ENCODE measurements at places on chromosomes 4 and X.

GRCh38 chr4:104248726-104249125 lies 246.0 kb downstream of the CXXC4 start:
- no peak for DNase-seq

DNA sequence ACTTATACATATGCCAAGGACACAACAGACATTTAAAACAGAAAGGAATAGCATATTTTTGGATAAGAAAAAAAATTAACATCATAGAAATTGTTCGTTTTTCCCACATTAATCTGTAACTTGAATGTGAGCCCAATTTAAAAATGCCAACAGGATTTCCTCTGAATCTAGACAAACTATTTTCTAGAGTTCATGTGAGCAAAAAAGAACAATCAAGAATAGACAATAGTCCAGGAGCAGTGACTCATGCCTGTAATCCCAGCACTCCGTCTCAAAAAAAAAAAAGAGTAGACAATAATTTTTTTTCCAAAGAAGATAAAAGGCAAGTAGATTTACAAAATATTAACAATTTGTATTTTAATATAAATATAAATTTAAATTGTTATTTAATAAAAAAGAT lies 73.7 kb upstream of the DUSP21 start:
- no peak for DNase-seq

DNA sequence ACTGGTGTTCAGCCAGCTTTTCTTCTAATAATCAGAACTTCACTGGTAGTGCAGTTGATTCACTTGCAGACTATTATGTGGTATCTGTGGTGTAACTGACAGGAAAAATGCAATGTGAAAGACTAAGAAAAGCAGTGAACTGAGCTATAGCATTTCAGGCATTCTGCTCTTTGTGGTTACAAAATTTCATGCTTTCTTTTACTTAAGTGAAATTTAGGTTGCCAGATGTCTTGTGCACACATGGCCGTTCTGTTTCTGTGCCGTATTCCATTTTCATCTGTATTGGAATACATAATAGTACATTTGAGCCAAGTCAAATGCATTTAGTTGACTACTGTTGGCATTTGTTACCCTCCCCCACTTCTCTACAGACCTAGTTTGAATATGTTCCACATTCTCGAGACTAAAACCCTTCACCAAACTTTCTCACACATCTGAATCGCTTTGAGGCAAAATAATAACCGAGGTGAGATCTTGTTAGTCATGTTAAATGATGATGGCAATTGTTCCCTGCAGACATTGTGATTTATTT lies 8.2 kb downstream of the RTL3 start:
- DNase-seq: no peak

DNA sequence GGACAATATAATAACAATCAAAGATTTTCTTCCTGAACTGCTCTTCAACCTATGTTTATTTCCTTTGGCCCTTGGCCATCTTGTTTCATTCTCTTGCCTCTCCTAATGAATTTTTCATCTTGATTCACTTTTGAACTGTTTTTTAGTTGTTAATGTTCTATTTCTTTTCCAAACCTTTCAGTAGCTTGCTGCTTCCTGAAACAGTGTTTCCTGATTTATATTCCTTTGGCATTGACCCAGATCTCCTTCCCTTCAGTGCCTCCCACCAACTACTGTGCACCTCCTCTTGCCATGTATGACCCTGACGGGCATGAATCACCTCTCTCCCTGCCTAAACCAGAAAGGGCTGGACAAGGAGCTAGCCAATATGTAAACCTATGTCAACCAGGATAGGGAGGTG lies 25.6 kb upstream of the SPP1 start:
- no peak for DNase-seq

DNA sequence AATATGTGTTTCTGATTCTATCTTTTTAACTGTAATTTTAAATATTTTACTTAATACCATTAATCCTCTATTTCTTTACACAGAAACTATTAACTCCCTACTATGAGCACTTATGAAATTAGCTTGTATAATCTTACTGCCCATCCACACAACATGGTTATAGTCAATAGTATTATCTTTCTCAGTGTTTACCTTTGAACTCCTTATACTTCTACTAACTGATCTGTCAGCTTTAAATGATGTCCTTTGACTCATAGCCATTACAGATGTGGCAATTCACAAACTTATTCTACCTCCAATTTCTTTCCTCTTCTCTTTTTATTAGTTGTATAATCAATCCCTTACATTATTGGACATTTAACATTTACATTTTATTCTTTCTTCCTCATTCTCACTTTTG lies 5.5 kb downstream of the SEC31A start:
- no peak for DNase-seq

GRCh38 chr4:87007528-87008446 lies 73.0 kb downstream of the AFF1 start:
- DNase-seq: peak; percentile 40

GRCh38 chr4:140315019-140315418 lies 58.4 kb upstream of the SCOC start:
- DNase-seq: no peak

- DNase-seq: no peak
Observed at GRCh38 chr4:147059064-147059731, 113.5 kb upstream of the TTC29 start.

DNA sequence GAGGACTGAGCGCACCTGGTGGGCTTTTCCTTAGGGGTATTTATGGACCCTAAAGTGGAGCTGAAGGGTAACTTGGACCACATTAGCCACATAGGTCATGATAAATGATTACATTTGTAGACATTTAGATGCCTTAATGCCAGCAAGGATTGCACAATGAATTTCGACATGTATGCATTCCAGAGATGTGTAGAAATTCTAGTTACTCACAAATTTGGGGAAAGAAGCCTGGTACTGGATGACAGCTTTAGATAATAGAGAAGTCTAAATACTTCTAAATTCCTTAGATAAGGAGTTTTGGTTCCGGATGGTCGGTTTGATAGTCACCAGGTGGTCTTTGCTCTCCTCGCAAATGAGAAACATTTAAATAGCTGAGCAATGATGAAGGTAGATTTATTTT lies 609.5 kb upstream of the PRKX start:
- no peak for DNase-seq

DNA sequence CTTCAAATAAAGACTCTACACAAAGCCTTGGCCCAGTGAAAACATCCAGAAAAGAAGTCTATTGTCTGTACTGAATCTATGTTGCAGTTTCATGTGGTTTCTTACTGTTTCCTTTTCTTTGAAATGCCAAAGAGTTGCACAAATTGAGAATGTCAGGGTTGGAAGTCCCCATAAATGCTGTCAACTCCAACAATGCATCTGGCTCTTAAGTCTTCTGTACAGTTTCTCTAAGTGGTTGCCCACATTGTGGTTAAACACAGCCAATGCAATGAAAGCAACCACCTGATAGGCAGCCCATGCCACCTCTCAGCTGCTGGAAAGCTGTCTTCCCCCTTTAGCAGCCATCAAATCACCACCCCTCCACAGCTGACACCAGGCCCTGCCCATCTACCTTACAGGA lies 67.2 kb upstream of the C1GALT1C1 start:
- DNase-seq: peak; percentile 44

DNA sequence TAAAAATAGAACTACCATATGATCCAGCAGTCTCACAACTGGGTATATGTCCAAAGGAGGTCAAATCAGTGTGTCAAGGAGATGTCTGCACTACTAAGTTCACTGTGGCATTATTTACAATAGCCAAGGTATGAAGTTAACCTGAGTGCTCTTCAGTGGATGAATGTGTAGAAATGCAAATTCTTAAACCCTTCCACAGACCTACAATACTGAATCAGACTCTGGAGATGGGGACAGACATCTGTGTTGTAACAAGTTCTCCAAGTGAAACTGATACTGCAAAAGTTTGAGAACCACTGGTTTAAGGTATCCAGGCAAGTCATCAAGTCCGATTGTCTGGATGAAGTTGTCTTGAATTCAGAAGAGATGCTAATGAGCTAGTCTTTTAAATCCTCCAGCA lies 38.5 kb downstream of the SMAD1 start:
- DNase-seq: no peak

DNA sequence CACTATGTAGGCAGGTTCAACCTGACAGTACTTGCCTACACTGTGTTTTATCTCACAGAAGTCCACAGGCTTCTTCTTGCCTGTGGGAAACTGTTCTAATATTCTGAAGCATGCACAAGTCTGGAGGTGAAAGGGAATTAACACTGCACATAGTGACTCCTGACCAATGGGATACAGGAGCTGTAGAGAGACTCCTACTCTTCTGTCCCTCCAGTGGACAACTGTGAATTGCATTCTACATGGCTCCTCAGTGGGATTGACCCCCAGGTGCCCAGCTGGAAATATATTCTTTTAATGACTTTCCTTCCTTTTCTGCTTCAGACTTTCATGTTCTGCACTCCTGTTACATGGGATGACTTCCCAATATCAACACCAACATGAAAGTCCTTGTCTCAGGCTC lies 8.2 kb upstream of the YIPF6 start:
- no peak for DNase-seq

GRCh38 chr4:22416403-22416802 lies 99.5 kb downstream of the ADGRA3 start:
- DNase-seq: no peak

- DNase-seq: no peak
Observed at GRCh38 chr4:23269566-23269965, 576.8 kb downstream of the GBA3 start.

DNA sequence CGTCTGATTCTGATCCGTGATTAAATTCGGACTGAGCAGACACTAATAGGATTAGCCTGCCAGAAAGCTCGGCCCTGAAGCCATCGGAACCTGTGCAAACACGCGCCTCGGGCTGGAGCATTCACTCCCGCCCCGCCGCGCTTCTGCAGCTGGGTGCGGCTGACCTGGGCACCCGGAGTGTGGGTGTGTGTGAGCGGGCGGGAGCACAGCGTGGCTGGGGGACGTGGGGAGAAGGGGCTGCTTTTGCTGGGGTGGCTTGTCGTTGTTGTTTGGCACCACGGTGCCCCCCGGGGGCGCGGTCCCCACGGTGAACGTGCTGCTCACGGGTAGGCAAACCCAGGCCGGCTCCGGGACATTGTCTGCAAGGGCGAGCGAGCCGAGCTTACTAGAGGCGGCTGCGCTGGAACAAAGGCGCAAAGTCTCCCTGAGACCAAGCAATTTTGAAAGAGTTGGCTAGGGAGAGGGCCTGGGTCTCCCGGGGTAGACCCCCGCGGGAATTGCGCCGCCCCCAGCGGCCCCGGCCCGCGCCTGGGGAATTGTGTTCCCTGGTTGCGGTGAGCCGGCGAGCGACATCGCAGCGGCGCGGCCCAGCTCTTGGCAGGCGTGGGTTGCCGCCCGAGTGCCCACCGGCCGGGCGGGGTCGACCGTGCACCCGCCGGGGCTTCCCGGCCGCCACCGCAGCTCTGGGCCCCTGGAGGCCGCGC lies 1.4 kb downstream of the MAMLD1 start:
- DNase-seq: no peak

GRCh38 chr4:86247320-86247719 lies 112.5 kb downstream of the MAPK10 start:
- DNase-seq: no peak

- DNase-seq: no peak
Observed at GRCh38 chr4:177974461-177974860, 532.2 kb upstream of the AGA start.

DNA sequence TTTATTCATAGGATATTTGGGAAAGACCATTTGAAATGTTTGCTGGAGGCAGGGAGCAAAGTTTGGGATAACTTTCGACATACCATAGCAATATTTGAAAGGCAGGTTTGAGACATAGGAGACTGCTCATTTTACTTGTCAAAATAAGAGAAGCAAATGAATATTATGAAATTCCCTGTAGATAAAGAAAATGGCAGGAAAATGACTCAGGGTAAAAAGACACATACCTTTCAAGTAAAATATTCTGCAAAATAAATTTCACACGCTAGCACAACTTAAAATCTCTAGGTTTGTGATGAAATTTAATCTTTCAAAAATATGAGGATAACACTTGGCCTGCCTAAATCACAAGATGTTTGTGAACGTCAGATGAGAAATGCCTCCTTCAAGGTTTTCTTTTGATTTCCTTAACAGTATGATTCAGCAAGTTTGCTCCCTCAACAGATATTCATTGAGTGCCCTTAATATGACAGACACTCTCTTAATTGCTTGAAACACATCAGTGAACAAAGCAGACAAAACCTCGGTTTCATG lies 6.6 kb downstream of the TMEM156 start:
- DNase-seq: no peak

DNA sequence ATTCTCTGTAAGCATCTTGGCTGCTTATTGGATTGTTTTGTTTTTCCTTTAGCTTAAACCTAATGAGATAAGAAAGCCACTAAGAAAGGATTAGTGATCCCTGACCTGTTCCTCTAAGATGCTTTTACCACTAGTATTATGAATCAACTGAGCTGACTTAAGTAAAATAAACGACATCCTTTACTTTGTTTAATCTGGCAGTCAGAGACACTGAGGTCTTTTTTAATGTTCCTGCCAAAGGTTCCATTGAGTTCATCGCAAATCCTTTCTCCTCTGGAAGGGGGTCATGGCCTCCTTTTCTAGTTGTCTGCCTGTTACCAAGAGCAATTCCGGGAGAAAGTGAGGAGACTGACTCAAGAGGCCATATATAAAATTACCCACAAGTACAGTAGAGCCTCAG lies 1038.3 kb upstream of the SLIT2 start:
- DNase-seq: no peak

GRCh38 chrX:108362026-108362425 lies 76.2 kb downstream of the COL4A6 start:
- no peak for DNase-seq

GRCh38 chrX:55006827-55007621 lies 6.9 kb downstream of the APEX2 start:
- no peak for DNase-seq

- no peak for DNase-seq
Observed at GRCh38 chr4:76745240-76745639, 152.7 kb downstream of the SOWAHB start.

GRCh38 chr4:89640620-89641366 lies 196.2 kb downstream of the SNCA start:
- no peak for DNase-seq

DNA sequence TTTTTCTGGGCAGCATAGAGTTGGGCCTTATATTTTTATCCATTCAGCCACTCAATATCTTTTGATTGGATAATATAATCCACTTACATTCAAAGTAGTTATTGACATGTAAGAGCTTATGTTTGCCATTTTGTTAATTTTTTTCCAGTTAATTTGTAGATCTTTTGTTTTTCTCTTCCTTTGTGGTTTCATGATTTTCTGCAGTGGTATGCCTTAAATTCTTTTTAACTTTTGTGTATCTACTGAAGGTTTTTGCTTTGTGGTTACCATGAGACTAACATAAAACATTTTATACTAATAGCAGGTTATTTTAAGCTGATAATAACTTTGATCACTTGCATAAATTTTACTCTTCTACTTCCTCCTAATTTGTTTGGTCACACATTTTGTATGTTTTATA lies 140.8 kb upstream of the GATB start:
- DNase-seq: no peak

- no peak for DNase-seq
Observed at GRCh38 chr4:161291222-161291621, 872.6 kb downstream of the FSTL5 start.

- DNase-seq: no peak
Observed at GRCh38 chrX:149120459-149120858, 384.6 kb downstream of the IDS start.

GRCh38 chrX:69457756-69458155 lies 46.4 kb upstream of the NALF2 start:
- no peak for DNase-seq

- no peak for DNase-seq
Observed at GRCh38 chr4:106868381-106869035, 167.6 kb downstream of the DKK2 start.

- no peak for DNase-seq
Observed at GRCh38 chrX:21926527-21927278, 13.8 kb upstream of the SMS start.
